ENCODE measurements at places on chromosomes 3 and 15.
A peak's percentile ranks its signal among the peaks of the same experiment; 100 is the strongest.

DNA sequence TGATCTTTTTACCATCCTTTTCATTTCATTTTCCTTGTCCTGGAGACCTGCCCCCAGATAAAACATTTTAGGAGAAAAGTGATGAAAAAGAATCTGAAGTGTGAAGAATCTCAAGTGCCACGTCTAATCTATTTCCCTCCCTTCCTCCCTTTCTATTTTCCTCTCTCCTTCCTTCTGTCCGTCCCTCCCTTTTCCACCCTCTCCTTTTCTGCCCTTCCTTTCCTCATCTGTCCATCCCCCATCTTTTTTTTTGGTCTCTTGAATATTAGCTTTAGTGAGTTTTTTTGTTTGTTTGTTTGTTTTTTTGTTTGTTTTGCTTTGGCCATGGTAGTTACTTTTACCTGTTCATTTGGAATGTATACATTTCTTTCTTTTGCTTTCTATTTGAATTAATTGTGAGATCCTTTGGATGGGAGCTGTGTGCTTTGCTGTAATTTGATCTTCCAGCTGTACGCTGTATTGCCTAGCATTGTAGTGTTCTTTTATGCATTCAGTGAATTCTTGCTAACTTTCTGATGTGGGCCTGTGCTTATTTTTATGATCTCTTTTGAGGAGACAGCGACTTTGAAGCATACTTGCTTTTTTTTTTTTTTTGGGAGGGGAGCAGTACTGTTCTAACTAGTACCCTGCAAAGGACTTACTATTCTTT lies 19.2 kb downstream of the CDIN1 start:
- DNase-seq, result peak; percentile 68

- DNase-seq, result peak; percentile 7
Observed at GRCh38 chr15:78950902-78951840, 6.3 kb upstream of the CTSH start.

- DNase-seq, result no peak
Observed at GRCh38 chr3:1962396-1963088, 136.1 kb upstream of the CNTN4 start.

GRCh38 chr15:100220058-100220768 lies 121.6 kb downstream of the ADAMTS17 start:
- no peak for DNase-seq

All from NCI-H526 (cell line).